ENCODE measurements at places on chromosomes 2 and 18. TPM values are rescaled to one million over a fixed set of nuclear protein-coding genes. Genes with fewer than 3 reads are reported as not detected.

The KIAA2012 gene
- 0.63 TPM for total RNA-seq

GRCh38 chr18:74081966-74082741 is 65.5 kb downstream of the FBXO15 start:
- peak; percentile 93 for ATAC-seq

- peak; percentile 50 for ATAC-seq
Measured at GRCh38 chr18:42268798-42269197, 313.8 kb downstream of the PIK3C3 start.

DNA sequence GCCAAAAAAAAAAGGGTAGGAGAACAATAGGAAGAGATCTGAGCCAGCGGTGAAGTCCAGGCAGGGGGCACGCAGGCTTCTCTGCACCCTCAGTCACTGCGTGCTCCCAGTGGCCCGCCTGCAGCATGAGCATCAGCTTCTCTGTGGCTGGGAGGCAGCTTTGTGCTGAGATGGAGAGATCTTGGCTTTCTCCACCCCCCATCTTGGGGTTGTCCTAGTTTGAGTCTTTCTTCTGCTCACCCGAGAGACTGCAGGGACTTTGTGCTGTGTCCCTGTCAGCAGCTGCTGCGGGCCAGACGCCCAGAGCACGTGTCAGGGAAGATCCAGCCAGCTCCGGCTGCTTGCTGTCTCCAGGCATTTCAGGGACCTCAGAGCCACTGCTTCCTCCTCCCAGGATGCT is 20.3 kb downstream of the TRAPPC12 start:
- no peak for ATAC-seq
